ENCODE measurements at places on chromosomes 16 and 17.
A peak's percentile ranks its signal among the peaks of the same experiment; 100 is the strongest.

DNA sequence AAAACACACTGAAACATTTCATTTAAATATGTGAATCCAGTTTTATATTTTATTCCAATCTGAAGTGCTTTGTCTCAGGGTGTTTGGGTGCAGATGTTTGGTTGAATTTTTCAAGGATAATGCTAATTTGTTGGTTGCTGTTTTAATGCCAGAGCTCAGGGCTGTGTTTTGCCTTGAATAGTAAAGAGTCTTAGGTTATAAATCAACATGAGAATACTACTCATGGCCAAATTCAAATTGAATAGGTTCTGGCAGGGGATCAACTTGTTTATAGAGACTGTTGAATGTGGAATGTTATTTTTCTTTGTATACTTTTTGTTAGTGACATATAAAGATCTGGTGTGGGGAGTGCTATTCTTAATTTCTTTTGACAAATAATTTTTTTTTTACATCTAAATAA, 18.8 kb downstream of the TOM1L1 start:
- DNase-seq: no peak

DNA sequence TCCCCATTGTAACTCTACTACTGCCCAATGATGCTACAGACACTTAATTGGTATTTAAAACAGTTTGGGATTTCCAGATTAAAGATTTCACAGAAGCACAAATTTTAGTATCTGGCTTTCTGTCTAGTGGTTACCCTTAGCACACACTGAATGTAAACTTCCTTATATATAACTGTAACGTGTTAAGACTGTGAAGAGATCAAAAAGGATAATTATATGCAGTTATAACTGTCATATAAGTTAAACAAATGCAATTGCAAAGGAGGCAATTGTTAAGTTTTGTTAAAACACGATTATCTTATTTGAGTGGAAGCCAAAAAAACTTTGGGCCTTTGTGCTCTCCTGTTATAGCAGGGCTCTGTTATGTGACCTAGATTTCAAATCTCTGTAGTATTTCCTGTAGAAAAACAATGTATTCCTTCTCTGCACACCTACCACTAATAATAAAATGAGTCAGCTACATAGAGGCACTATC, 147.9 kb downstream of the STXBP4 start:
- DNase-seq: no peak

GRCh38 chr17:57264776-57265175, 8.5 kb downstream of the MSI2 start:
- DNase-seq: no peak

DNA sequence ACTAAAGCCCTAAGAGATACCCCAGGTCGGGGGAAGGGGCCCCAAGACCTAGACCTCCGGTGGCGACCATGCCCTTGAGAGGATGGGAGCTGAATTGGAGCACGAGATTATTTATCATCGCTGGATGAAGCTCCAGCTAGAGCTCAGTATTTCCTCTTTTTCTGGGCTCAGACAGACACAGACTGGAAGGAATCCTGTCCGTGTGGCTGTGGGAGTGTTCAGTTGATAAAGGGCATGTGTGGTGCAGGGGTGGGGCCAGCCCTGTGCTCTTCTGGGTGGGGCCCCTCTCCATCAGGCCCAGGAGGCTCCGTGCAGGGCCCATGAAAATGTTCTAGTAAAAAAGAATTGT, 6.3 kb upstream of the CBX4 start:
- no peak for DNase-seq

DNA sequence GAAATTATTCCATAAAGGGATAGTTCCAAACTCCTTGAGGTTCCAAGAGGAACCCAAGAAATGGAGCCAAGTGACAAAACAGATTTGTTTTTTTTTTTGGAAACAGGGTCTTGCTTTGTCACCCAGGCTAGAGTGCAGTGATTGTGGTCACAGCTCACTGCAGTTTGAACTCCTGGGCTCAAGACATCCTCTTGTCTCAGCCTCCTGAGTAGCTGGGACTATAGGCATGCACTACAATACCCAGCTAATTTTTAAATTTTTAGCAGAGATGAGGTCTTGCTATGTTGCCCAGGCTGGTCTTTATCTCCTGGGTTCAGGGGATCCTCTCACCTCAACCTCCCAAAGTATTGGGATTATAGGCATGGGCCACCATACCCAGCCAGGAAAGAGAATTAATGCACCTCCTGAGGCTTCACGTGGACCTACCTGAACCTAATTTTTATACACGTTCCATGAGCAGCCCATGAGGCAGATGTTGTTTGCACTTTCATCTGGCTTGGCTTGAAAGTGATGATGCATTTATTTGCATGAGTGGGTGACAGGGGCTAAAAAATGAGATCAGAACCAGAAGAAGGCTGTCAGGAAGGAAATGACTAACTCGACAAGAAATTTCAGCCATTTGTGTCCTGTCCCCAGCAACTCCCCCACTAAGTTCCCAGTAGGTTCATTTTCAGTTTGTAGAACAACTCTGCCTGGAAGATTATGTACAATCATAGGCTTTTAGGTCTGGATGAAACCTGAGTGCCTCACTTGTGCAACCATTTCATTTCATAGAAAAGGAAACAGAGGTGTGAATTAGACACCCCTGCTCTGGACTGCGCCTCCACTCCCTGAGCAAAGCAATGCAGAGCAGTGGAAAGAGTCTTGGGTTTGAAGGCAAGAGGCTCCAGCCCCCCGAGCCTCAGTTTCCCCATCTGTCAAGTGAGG, 10.3 kb upstream of the IRF8 start:
- peak; percentile 59 for DNase-seq

- no peak for DNase-seq
These were observed 30.2 kb upstream of the ABCA3 start for GRCh38 chr16:2370721-2371120.

DNA sequence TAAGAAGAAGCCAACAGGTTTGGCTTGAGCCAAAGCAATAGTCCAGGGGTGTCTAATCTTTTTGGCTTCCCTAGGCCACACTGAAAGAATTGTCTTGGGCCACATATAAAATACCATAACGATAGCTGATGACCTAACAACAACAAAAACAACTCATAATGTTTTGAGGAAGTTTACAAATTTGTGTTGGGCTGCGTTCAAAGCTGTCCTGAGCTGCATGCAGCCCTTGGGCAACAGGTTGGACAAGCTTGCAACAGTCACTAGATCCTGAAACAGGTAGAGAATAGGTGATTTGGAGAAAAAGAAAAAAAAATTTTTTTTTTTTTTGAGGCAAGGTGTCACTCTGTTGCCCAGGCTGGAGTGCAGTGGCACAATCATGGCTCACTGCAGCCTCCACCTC, 4.5 kb downstream of the CRYBA1 start:
- no peak for DNase-seq
